Activated naive CD4-positive, alpha-beta T cell treated with anti-CD3 and anti-CD28 coated beads, Interleukin-2, amount 50 U/mL, for 16 hours (primary cell): ENCODE measurements at places on chromosomes 13 and 19.

DNA sequence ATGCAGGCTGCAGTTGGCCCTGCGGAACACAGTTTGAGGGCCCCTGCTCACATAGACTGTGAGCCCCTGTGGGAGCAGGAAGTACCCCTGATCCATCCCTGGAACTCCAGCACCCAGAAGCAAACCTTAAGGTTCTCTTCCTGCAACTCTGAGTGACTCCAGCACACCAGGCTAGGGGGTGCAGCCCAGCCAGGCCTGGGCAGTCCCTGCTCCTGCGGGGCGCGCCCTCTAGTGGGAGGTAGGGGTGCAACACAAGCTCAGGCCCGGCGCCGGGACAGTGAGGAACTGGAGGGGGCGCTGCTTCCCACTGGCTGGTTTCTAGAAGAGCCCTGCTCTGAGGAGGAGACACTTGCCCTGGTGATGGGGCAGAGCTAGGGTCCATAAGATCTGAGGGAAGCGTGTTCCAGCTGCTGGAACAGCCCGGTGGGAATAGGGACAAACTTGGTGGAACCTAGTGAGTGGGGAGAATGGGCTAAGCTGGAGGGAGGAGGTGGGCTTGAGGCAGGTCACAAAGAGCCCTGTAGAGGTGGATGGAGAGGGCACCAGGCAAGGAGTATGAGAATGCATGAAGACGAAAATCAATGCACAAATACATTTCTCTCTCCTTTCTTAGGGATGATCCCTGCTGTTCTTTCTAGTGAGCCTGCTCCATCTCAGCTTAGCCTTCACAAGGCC is 5.0 kb downstream of the ZSCAN5A start:
- peak; percentile 51 for DNase-seq

GRCh38 chr13:46168341-46168740 is 13.6 kb downstream of the LCP1 start:
- peak; percentile 54 for DNase-seq

GRCh38 chr13:68810660-68811059 is 1297.0 kb upstream of the ATXN8OS start:
- no peak for DNase-seq

- DNase-seq: no peak
Observed at GRCh38 chr19:37867831-37868230, 38.6 kb downstream of the WDR87 start.

DNA sequence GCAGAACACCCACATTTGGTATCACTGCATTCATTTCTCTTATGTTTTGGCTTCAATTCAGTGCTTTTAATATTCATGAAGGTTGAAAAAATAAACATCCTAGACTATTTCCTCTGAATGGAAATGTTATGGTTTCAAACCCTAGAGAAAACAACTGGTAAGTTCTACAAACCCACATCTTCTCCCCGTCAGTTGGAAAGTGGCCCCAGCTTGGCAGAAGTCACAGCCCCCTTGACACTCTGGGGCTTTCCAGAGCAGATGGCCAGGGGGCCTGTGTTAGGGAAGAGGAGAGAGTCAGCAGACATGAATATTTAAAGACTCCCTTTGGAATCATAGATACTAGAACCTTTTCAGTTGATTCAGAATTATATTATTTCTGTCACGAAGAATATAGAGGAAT is 123.9 kb downstream of the SHISA2 start:
- no peak for DNase-seq

GRCh38 chr13:90839061-90839460 is 508.4 kb upstream of the MIR17HG start:
- DNase-seq: no peak

- DNase-seq: no peak
Observed at GRCh38 chr13:104920091-104920490, 1615.4 kb downstream of the EFNB2 start.

- no peak for DNase-seq
Observed at GRCh38 chr13:107458269-107458668, 757.1 kb downstream of the LIG4 start.

DNA sequence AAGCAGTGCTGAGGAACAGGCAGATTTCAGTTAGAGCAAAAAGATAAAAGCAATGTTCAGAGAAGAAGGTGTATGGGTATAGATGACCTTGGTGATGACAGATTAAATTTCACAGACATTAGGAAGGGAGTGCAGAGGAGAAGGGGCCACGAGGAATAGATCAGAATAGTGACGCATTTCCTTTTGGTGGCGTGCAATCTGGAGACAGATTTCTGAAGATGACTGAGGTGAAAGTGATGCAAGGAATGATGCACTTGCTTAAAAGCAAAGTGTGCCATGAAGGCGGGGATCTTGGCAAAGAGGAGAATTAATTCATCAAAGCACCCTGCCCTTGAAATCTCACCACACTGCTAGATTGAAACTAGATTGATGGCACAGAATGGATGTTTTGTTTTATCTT is 202.4 kb downstream of the ITGBL1 start:
- DNase-seq: no peak
